Stimulated activated CD8-positive, alpha-beta memory T cell treated with anti-CD3 and anti-CD28 coated beads, Interleukin-4, amount 100 ng/mL, for 48 hours (primary cell): ENCODE measurements at places on chromosomes 1 and 21.

GRCh38 chr1:39593386-39593785, 16.8 kb upstream of the PABPC4 start:
- DNase-seq: no peak

- DNase-seq: no peak
Observed at GRCh38 chr1:94240822-94241221, 3.4 kb upstream of the ARHGAP29 start.

DNA sequence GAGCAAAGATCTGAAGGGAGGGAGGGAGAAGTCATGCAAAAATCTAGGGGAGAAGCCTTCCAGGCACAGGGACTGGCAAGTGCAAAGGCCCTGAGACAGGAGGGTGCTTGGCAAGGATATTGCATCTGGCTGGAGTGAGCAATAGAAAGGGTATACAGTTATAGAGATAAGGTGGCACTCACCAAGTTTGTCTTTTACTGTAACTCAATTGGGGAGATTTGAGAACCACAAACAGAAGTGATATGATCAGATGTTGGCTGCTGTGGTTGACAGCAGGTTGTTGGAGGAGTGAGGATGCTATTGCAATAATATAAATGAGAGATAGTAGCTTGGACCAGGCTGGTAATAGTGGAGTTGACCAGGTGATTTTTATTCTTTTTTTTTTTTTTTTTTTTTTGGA, 25.6 kb downstream of the MCOLN3 start:
- no peak for DNase-seq

GRCh38 chr1:62082456-62083363, 111.9 kb upstream of the L1TD1 start:
- peak; percentile 53 for DNase-seq

DNA sequence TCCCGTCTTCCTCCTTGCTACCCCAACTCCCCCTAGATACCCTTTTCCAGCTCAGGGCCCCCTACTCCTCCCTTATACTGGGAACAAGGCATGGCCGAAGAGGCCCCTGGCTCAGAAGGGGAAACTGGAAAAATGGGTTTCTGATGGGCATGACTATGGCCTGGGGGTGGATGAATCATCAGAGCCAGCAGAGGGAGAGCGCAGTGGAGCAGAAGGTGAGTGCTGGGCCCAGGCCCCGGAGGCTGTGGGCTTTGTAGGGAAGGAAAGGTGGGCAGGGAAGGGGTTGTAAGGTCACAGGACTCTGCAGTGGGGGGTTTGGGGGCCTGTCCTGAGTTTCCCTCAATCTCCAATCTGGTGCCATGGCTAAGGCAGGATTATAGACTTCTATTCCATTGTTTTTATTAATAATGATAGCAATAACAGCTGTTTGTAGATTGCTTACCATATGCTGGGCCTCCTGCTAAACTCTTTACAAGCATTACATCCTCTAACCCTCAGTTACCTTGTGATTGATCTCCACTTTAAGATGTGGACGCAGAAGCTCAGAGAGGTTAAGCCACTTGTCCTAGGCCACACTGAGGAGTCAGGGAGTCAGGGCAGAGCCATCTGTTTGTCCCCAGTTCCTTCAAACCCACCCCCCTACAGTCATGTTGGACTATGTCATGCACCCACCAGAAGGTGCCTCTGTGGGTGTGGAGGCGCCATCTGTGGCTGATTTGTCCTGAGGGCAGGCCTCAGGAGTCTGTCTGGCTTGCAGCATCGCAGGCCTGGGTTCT, 36.2 kb upstream of the ZNF362 start:
- no peak for DNase-seq

- DNase-seq: no peak
Observed at GRCh38 chr1:215731699-215732098, 164.6 kb downstream of the KCTD3 start.

- no peak for DNase-seq
Observed at GRCh38 chr1:234008591-234008990, 104.1 kb downstream of the SLC35F3 start.

- no peak for DNase-seq
Observed at GRCh38 chr1:236540813-236541465, 17.2 kb downstream of the LGALS8 start.

GRCh38 chr1:245572709-245573108, 417.9 kb downstream of the KIF26B start:
- DNase-seq: no peak

GRCh38 chr21:41068967-41069642, 98.9 kb upstream of the BACE2 start:
- peak; percentile 81 for DNase-seq

GRCh38 chr1:187110351-187110750, 281.6 kb downstream of the PLA2G4A start:
- no peak for DNase-seq

DNA sequence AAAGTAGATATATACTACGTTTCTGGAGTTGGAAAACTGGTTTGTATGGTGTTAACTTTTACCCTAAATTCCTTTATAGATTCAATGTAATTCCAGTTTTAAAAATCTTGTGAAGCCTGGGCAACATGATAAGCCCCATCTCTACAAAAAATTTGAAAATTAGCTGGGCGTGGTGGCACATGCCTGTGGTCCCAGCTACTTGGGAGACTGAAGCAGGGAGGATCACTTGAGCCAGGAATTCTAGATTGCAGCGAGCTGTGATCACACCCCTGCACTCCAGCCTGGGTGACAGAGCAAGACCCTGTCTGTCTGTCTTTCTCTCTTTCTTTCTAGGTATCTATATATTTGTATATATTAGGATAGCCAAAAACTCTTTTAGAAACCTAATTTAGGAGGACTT, 141.9 kb downstream of the CLEC20A start:
- no peak for DNase-seq

GRCh38 chr1:218785928-218786327, 387.8 kb upstream of the LYPLAL1 start:
- no peak for DNase-seq

DNA sequence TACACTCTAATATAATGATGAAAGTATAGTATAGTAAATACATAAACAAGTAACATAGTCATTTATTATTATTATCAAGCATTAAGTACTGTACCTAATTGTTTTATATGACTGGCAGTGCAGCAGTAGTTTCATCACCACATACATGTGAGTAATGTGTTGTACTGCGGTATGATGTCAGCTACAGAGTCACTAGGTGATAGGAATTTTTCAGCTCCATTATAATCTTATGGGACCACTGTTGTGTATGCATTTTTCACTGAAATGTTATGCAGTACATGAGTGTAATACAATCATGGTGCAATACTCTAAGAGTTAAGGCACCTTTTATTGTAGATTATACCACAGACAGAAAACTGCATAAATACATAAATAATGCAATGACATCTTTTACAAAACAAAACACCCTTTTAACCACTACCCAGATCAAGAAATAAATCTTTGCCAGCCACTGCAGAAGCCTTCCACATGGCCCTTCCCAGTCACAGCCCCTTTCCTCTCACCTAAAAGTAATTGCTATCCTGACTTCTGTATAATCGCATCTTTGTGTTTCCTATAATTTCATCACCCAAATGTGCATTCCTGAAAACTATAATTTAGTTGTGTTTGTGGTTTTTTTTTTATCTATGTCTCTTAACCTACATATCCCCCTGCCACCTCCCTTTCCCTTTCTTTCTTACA, 16.3 kb downstream of the ABCD3 start:
- DNase-seq: no peak

DNA sequence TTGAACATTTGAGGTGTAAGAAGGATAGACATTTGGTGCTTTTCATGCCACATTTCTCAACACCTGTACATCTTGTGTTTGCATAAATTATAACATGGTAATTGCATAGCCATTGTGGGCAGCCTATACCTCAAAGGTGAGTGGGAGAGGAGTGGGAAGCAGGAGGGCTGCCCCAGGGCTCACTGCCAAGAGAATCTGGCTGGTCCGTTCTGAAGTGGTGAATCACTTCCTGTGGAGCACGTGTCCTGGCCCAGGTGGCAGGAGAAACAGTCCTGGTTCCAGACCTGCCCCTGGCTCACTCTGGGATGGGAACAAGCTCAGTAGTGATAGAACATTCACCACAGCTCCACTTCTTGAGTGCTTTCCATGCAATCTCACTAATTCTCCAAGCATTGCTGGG, 11.6 kb upstream of the OLFML2B start:
- DNase-seq: peak; percentile 33

- no peak for DNase-seq
Observed at GRCh38 chr1:19089524-19089923, 120.5 kb downstream of the UBR4 start.

DNA sequence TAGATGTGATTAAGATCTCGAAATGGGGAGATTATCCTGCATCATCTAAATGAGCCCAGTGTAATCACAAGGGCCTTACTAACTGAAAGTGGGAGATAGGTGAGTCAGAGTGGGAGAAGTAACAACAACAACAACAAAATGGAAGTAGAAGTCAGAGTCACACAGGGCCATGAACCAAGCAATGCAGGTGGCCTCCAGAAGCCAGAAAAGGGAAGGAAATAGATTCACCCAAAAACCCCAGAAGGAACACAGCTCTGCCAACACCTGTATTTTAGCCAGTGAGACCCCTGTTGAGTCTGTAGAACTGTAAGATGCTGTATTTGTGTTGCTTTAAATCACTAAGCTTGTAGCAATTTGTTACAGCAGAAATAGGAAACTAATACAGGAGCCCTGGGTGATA, 4.1 kb downstream of the TAGLN2 start:
- DNase-seq: no peak

DNA sequence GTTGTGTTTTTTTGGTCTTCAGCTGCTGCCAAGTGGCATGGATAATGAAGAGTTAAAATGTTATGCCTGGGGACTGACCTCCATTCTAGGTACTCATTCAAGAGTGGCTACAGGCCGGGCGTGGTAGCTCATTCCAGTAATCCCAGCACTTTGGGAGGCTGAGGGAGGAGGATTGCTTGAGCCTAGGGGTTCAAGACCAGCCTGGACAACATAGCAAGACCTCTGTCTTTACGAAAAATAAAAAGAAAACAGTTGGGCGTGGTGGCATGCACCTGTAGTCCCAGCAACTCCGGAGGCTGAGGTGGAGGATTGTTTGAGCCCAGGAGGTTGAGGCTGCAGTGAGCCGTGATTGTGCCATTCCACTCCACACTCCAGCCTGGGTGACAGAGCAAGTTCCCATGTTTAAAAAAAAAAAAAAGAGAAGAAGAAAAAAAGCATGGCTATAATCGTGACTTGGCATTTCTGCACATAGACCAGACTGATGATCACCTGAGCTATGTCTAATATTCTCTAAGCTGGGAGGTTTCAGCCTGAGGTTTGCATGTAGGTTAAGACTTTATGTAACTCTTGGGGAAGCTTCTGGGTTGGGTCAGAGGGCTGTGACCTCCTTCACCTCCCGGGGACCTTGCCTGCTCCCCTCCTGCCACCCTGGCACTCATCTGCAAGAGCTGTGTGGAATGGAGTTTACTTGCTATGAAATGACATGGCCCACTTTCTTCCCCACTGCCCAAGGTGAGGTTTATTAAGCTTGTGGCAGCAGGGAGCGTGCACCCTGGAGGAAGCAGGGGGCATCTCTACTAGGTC, 51.3 kb downstream of the DHRS3 start:
- DNase-seq: no peak

DNA sequence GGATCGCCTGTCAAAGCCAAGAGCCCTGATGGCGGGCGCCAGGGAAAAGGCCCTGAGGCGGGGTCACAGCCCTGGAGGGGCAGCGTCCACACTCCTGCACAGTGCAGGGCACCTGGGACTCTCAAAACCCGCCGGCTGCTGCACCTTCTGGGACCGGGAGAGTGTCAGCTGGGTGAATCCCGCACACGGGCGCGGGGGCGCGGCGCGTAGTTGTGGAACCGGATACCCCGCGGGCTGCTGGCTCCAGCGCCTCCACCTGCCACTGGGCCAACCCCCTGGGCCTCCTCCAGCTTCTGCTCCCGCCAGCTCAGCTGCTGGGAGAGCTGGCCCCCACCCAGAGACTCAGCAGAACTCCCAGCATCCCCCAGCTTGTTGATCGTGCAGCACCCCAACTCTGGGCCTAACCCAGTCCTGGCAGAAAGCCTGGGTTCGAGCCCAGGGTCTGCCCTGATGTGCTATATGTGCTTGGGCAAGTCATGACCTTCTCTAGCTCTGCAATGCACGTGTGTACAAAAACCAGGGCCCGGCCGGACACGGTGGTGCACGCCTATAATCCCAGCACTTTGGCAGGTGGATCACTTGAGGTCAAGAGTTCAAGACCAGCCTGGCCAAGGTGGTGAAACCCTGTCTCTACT, 33.8 kb downstream of the NECAP2 start:
- DNase-seq: no peak

DNA sequence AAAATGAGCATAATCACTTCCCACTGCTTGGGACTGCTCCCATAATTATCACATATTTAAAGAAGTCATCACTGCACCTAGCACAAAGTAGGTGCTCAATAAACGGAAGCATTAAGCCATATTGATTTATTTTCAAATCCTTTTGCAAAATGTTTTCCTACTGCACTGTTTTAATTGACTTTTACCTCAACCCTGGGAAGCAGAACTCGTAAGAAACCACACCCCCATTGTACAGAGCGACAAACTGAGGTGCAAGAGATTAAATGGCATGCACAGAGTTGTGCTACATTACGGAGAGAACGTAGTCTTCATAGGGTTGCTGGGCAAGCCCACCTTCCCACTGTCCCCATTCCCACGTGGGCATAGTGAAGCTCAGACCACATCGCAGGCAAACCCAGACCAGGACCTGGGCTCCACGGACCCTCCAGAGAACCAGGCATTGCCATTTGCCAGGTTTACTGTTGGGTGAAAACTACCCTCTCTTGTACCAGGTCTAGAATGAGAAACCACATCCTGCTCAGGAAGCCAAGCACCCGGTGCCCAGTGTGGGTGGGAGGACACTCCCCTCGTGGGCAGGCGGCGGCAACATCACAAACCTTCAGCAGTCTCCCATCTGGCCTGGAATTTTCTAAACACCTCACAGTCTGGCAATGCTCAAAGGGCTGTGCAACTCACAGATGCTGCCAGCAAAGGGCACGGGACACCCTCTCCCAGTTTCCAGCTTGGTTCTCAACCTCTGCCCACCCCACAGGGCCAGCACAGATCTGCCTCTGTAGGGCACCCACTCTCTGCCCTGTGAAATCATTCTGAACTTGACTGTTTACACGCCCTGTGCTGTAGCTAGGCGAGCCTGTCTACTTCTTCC, 8.2 kb downstream of the IFFO2 start:
- DNase-seq: peak; percentile 66

DNA sequence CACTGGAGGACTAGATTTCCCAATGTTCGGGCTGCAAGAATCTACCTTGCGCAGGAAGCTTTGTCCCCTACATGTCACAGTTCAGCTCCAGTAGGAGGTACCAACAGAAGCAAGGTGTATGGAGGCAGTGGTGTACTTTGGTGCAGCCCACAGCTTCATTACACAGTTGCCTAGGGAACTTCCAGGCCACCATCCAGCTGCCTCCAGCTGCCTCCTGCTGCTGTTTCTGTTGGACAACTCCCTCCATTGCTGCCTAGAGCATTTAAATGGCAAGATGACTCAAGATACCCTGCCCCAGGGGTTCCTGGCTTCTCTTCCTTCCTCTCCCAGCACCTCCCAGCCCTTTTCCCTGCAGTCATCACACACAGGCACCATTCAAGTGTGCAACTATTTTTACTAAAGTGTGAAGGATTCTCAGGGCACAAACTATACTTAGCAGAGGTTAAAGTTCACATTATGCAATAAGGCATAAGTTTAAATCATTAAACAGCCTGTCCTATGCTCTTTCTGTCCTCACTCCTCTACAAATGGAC, 39.0 kb upstream of the ATP1A1 start:
- DNase-seq: no peak

- no peak for DNase-seq
Observed at GRCh38 chr1:89624314-89624713, 8.6 kb upstream of the LRRC8C start.

- DNase-seq: no peak
Observed at GRCh38 chr21:18493422-18493821, 89.8 kb upstream of the TMPRSS15 start.
